T-helper 2 cell (primary cell): ENCODE measurements at places on chromosomes 12 and 14.

GRCh38 chr14:77264466-77265186 is 6.4 kb downstream of the NGB start:
- DNase-seq = no peak

DNA sequence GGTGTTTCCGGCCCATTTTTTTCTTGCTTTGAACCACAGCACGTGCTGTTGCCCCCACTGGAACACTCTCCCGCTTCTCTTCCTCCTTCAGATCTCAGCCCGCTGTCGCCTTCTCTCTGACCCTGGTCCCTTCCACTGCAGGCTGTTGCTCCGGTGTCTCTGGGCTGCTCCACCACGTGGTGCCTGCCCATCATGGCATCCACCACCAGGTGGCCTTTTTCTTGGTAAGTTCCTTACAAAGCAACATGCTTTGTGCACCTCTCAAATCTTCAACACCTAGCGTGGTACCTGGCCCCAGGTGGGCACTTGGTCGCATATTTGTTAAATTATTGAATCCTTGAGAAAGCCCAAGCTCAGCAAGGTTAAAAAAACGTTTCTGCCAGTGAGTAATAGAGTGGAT is 19.1 kb downstream of the TUNAR start:
- DNase-seq = no peak

DNA sequence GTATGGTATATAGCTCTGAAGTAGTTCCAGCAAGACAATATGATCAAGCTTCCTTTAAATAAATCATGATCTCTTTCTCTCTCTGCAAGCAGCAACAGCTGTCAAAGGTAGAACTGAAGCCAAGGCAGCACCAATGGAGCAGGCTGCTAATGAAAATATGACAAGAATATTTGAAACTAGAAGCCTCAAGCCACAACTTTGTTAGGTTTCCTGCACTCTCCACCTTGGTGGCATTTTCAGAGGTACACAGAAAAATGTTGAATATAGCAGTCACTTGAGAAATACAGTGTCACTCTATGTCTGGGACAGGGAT is 43.8 kb upstream of the PSMA6 start:
- DNase-seq = no peak

GRCh38 chr14:32332415-32333316 is 3.6 kb downstream of the AKAP6 start:
- no peak for DNase-seq
